ENCODE measurements at places on chromosomes 6 and 20. TPM values are rescaled to one million over a fixed set of nuclear protein-coding genes. Genes with fewer than 3 reads are reported as not detected.

The CST4 gene
- not detected for total RNA-seq

DNA sequence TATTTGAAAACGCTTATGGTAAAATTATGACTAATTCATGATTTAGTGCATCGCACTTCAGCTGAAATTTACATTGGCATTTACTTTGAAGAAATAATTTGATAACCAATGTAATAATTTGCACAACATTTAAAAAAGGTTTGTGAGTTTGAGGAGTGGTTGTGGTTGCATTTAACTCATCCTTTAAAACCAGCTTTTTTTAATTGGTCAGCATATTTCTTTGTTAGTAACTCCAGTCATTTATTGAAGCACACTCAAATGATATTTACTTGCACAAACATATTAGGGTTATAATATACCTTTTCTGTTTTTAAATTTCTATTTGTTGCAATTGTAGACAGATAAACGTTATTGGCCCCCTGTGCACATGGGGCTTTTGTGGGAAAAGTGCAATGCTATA is 78.1 kb upstream of the AHI1 start:
- H3K4me1 ChIP-seq, result no peaks in the 10 kb centered on the region
- DNase-seq, result no peak
- H3K27me3 ChIP-seq, result no peaks in the 10 kb centered on the region
- no peaks in the 10 kb centered on the region for H3K36me3 ChIP-seq
- H3K27ac ChIP-seq, result no peak overlapping the region
- H3K4me3 ChIP-seq, result no peak overlapping the region

- H3K4me3 ChIP-seq, result no peak overlapping the region
- no peaks in the 10 kb centered on the region for H3K36me3 ChIP-seq
- no peak for DNase-seq
- no peaks in the 10 kb centered on the region for H3K27me3 ChIP-seq
- H3K4me1 ChIP-seq, result no peaks in the 10 kb centered on the region
Measured at GRCh38 chr6:20292905-20293304, 80.6 kb upstream of the MBOAT1 start.

DNA sequence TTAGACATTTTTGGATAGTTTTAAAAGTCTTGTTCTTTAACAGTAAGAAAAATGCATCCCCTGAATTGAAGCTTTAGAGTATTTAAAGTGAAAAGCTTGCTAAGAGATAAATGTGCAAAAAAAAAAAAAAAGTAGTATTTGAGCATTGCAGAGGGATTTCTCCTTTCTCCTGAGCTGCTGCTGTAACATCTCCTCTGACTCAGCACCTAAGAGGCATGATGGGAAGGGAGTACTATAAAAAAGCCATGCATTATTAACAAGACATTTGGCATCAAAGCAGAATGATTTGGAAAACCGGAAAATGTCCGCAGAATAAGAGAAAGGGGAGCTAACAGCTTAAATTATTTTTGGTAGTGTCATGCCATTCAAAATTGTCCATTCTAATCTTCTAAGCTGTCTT is 27.9 kb downstream of the B4GALT5 start:
- peaks cover 68% of the 10 kb centered on the region for H3K4me1 ChIP-seq
- no peak overlapping the region for H3K4me3 ChIP-seq
- no peak for DNase-seq
- no peaks in the 10 kb centered on the region for H3K36me3 ChIP-seq
- H3K27me3 ChIP-seq, result no peaks in the 10 kb centered on the region

- H3K4me1 ChIP-seq, result no peaks in the 10 kb centered on the region
- no peaks in the 10 kb centered on the region for H3K27me3 ChIP-seq
- no peak overlapping the region for H3K27ac ChIP-seq
- H3K4me3 ChIP-seq, result no peak overlapping the region
- DNase-seq, result no peak
Measured at GRCh38 chr6:104218116-104218515, 641.6 kb downstream of the HACE1 start.

Measured in upper lobe of left lung (tissue), 6 donors.